HS-27A (cell line): ENCODE measurements at places on chromosomes 13 and 19.

DNA sequence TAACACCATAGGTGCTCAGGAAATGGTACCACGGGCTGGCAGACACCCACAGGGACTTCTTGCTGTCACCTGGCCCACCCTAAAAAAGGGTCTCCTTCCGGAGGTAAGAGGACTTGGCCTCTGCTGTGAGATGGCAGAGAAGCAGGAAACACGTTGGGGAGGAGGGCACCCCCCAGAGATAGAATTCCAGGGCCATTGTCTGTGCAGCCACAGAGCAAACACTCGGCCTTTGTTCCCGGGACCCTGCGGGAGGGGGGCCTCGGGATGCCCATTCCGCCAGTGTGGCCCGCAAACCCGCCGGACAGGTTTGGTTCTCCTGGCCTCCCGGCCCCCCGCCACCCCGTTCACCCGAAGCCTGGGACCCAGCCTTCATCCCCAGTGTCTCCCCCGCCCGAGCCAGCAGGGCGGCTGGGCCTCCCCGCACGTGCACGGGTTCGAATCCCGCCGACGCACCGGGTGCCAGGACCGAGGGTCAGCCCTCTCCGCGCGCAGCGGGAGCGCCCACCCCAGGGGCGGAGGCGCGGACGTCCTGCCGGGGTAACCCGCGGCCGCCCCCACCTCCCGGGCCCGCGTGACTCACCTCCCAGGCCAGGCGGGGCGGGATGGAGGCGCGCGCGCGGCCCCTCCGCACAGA, 714 bp downstream of the PLPP2 start:
- DNase-seq, result no peak

- DNase-seq, result peak; percentile 17
Measured at GRCh38 chr19:34667349-34668076, 9.4 kb downstream of the SCGB2B2 start.

DNA sequence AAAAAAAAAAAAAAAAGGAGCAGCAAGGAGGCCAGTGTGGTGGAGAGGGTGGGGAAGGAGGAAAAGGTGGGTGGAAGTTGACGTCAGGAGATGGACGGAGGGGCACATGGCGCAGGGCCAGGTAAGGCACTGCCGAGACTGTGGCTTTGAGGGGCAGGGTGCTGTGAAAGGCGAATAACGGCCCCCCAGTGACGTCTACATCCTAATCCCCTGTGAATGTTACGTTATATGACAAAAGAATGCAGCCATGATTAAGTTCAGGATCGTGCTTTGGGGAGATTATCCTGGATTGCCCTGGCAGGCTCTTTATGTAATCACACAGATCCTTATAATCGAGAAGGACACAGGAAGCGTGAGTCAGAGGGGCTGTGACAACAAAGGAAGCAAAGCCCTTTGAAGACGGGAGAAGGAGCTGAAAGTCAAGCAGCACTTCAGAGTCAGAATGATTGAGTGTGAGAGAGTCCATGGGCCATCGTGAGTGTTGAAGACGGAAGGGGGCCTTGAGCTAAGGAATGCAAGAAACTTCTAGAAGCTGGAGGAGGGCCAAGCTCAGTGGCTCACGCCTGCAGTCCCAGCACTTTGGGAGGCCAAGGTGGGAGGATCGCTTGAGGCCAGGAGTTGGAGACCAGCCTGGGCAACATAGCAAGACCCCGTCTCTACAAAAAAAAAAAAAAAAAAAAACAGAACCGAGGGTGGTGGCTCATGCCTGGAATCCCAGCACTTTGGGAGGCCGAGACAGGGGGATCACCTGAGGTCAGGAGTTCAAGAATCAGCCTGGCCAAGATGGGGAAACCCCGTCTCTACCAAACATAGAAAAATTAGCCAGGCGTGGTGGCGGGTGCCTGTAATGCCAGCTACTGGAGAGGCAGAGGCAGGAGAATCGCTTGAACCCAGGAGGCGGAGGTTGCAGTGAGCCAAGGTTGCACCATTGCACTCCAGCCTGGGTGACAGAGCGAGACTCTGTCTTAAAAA, 13.8 kb upstream of the CEACAM16 start:
- DNase-seq, result peak; percentile 83

- DNase-seq, result no peak
Measured at GRCh38 chr19:28456708-28457320, 756.1 kb downstream of the UQCRFS1 start.

GRCh38 chr13:34116651-34117050, 298.7 kb downstream of the RFC3 start:
- no peak for DNase-seq

GRCh38 chr13:94352057-94352456, 127.4 kb downstream of the DCT start:
- DNase-seq, result no peak

DNA sequence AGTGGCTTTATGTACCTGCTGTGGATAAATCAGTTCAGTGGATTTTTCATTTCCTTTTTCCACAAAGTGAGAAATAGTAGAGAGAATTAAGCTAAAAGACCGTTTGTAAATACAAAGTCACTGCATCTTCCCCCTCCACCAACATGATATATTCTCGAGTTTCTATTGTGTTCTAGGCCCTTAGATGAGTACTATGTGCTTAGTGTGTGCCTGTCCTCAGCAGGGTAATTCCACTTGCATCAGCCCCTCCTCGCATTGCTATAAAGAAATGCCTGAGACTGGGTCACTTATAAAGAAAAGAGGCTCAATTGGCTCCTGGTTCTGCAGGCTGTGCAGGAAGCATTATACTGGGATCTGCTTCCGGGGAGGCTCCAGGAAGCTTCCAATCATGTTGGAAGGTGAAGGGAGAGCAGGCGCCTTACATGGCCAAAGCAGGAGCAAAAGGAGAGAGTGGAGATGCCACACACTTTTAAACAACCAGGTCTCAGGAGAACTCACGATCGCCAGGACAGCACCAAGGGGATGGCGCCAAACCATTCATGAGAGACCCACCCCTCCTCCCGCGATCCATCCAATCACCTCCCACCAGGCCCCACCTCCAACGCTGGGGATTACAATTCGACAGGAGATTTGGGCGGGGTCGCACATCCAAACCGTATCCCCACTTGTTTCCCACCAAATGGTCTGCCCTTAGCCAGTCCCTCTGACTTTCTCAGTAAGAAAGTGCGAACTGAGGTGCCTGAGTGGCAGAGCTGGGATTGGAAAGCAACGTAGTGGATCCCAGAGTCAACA, 102.3 kb upstream of the ABCC4 start:
- DNase-seq, result no peak

DNA sequence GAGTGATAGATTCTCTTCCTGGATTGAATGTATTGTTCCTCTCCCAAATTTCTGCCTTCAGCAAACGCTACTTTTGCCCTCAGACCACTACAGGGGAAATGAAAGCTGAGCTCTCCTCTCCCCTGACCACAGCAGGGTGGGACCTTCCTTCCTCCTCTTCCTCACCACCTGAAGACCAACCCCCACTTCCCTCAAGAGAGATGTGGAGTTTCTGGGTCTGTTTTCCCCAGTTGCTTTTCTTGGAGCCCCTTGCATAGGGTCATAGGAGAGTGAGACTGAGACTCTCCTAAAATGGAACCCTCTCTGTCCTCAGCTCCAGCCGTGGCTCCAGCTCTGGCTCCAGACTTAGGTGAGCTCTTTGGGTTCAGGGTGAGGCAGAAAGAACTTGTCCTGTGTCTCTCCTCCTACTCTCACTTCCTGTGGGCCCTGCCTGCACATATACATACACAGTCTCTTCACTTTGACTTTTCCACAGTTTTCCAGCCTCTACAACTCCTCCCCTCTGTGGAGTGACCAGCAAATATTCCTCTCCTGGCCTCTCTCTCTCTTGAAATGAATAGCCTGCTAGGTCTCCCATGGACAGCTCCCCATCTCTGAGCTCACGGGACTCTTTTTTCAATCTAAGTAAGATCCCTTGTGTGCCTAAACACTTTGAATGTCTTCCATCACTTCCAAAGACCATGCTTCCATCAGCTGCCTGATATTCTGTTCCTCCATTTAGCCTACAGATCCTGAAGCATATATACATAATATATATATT, 19.2 kb upstream of the ZNF175 start:
- DNase-seq, result no peak

- DNase-seq, result no peak
Measured at GRCh38 chr19:53091413-53092254, 11.6 kb downstream of the ZNF160 start.

GRCh38 chr13:31236211-31236786, 36.5 kb downstream of the B3GLCT start:
- no peak for DNase-seq

DNA sequence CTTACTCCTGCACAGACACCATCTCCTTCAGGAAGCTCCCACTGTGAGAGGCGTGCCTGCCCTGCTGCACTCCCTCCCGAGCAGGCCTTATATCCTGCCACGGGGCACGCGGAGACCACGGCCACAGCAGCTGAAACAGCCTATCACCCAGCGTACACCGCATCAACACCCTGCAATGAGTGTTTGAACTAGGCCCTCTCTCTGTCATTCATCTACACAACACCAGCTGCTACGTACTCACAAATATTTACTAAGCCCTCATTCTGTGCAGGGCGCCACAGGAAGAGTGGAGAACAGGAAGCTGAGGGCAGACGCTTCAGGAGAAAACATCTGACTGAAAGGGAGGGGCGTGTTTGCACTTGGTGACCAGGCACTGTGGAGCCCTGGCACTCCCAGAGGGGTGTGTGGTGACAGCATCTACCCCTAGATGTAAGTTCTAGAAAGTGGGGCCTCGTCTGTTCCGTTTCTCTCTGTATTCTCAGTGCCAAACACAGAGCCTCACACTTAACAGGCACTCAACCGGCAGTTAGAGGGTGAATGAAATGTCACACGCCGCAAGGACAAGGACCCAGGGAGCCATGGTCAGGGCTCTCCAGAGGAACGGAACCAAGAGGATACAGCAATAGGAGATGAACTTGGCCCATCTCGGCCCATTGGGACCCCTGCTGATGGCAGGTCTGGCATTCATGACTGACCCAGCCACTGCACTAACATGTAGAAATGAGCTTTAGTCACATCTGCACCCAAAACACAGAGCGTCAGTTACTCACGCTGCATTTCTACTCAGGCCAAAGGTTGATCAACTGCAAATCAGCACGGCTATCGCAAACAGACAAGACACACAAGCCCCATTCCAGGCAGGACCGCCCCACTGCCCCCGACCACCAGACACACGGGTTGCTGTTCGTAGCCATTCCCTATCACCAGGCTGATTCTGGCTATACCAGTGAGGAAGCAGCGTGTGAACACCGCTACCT, 15.7 kb downstream of the RANBP3 start:
- no peak for DNase-seq

DNA sequence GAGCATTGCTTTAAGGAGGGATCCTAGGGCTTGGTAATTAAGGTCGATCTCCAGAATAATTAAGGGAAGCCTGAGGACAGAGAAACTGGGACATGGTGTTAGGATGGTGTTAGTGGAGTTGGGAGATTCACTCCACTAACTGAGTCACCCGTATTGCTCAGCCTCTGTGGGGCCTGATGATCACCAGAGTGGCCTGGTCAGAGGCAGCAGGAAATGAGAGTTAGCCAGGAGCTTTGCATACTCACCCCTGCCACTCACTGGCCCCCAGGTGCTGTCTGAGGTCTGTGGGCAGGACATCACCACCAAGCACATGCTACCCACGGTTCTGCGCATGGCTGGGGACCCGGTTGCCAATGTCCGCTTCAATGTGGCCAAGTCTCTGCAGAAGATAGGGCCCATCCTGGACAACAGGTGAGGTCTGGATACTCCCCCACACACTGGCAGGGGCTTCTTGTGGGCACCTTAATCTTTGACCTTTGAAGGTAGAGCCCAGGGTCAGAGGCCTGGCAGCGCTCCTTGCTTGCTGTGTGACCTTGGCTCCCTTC, 32.1 kb downstream of the PPP2R1A start:
- no peak for DNase-seq

DNA sequence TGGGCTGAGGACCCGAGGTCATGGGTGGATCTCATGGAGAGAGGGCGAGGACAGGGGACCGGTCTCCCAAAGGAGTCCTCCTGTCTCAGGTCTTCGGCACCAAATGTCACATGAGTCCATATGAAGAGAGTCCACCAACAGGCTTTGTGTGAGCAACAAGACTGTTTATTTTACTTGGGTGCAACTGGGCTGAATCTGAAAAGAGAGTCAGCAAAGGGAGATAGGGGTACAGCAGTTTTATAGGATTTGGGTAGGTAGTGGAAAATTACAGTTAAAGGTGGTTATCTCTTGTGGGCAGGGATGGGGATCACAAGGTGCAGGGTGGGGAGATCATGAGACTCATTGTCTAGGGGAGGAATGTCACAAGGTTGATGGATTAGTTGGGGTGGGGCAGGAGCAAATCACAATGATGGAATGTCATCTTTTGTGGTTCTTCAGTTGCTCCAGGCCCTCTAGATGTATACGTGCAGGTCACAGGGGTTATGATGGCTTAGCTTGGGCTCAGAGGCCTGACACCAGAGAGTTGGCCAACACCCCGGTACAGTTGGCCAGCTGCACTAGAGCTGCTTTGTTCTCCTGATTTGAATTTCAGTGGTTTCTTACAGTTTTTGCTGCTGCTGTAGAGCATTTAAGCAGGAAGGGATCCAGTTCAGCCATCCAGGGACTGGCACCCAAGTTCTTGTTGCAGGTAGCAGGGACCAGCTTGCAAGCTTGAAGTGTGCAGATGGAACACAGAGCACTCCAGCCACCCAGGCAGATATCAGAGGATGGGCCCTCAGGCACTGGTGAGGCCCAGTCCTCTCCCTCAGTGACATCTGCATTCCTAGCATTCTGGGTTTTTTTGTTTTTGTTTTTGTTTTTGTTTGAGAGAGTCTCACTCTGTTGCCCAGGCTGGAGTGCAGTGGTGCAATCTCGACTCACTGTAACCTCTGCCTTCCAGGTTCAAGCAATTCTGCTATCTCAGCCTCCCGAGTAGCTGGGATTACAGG, 26.4 kb upstream of the IGFL1 start:
- DNase-seq, result no peak

DNA sequence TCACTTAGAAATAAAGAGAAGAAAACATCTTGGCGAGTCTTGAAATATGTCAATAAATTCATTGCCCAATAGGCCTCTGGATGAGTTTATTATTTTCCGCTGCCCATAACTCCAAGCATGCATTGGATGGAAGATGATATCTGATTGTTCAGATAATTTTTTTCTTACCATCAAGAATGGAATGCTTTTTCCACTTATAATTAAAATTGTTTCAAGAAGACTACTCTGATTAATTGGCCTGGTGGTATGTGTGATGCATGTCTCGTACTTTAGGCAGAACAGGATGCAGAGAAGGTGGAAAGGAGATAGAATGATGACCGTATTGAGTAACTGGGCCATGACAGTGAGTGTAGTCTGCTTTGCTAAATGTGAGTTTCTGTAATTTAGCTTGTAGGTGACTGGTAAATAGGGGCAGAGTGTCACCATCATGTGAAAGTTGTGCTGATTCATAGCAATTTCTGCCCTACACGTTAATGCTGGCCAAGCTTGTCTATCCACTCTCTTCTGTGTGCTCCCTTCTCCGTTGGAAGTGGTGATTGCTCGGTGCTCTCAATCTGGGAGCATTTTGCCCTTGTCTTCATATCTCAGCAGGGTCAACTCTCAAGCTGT, 13.5 kb upstream of the SPATA13 start:
- no peak for DNase-seq
